ENCODE measurements at places on chromosomes 6 and 20. TPM values are rescaled to one million over a fixed set of nuclear protein-coding genes. Genes with fewer than 3 reads are reported as not detected.

Gene HLA-DPB1
- 1.4 TPM for total RNA-seq

Gene OR2H1
- not detected for total RNA-seq

Gene KCNQ5
- total RNA-seq = 0.82 TPM

Gene ZC2HC1B
- not detected for total RNA-seq

Gene ZNF292
- total RNA-seq = 16.2 TPM

Gene TREML1
- total RNA-seq = not detected

Gene CD109
- 18.0 TPM for total RNA-seq

Gene TCP11
- total RNA-seq = not detected

Gene MRAP2
- 6.3 TPM for total RNA-seq

Gene ABT1
- total RNA-seq = 10.5 TPM

Gene HTR1E
- total RNA-seq = not detected

Gene PLTP
- 21.9 TPM for total RNA-seq

Gene CRISP3
- not detected for total RNA-seq

Gene ESR1
- total RNA-seq = 0.83 TPM

Gene PLA2G7
- not detected for total RNA-seq

Gene PRDM1
- 2.2 TPM for total RNA-seq
